ENCODE measurements at places on chromosomes 12 and 14.

DNA sequence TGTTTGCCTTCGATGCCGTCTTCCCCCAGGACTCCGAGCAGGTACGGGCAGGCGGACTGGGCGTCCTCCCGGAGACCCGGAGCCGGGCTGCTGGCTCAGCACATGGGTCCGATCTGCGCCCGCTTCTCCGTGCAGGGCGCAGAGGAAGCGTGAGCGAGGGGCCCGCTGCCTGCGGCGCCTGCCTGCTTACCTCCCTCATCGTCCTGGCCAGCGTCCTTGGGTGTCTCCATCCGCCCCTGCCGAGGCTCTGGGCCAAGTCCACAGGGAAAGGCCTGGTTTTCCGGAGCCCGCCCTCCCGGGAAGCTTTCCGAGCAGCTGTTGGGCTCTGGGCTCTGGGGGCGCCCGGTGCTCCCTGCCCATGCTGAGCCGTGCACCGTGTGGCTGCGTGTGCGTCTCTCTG, 33.5 kb downstream of the KIF26A start:
- no peak for DNase-seq

- no peak for DNase-seq
These were observed 6.1 kb downstream of the RND1 start for GRCh38 chr12:48859607-48860006.

DNA sequence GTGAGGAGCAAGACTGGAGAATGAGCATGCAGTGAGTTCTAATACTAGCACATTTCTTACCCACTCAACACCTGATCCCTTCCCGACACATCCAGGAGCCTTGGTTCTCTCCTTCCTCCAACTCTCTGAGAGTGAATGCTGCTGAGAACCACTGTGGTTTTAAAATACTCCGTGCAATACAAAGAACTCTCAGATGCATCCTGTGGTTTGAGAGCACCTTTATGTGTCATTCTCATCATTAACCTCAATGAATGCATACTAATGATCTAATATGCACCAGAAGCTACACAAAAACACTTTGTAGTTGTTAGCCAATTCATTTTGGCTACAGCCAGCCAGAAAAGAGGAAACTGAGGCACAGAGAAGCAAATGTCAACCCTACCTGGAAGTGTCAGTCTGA, 87.6 kb downstream of the GALNT8 start:
- DNase-seq = no peak

GRCh38 chr14:100173353-100173752, 13.9 kb upstream of the DEGS2 start:
- DNase-seq = peak; percentile 35

GRCh38 chr12:40801861-40802260, 109.6 kb downstream of the CNTN1 start:
- DNase-seq = no peak
